ENCODE measurements at places on chromosomes 3 and 15.

GRCh38 chr3:76147846-76148245, 362.5 kb upstream of the ZNF717 start:
- no peak for DNase-seq

DNA sequence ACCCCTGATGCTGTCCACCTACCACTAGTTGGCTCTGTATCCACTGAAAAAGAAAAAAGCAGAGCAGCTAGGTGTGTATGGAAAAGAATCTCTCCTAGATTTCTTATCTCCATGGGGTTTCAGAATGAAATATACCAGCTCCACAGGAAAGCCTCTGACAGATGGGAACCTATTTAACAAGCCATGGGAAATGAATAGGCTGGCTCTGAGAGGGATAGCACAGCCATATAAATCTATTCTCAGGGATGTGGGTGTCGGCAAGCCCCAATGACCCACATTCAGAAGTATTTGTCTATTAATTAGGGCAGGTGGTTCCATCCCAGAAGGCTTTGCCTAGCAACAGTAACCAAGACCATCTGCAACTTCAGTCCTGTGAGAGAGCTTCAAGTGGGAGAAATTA, 694.1 kb downstream of the AGBL1 start:
- no peak for DNase-seq

GRCh38 chr15:37891766-37892368, 42.6 kb upstream of the TMCO5A start:
- DNase-seq: peak; percentile 40

DNA sequence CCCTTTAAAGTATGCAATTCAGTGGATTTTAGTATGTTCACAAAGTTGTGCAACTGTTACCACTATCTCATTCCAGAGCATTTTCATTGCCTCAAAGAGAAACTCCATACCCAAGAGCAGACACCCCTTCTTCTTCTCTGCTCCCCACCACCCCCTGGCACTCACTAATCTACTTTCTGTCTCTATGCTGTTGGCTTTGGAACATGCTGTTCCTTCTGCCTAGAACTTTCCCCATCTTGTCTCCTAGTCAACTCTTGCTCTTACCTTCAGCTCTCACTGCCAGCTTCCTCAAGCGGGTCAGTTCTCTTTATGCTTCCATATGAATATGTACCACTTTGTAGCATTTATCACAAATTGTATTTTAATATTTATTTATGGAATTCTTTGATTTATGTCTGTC, 50.1 kb downstream of the TYRO3 start:
- no peak for DNase-seq

GRCh38 chr3:71616571-71617021, 33.1 kb upstream of the FOXP1 start:
- DNase-seq: no peak

- no peak for DNase-seq
Measured at GRCh38 chr15:59879506-59880265, 124.4 kb upstream of the FOXB1 start.

GRCh38 chr3:106332884-106333283, 464.1 kb upstream of the CBLB start:
- no peak for DNase-seq

GRCh38 chr3:23319366-23320312, 116.5 kb downstream of the UBE2E2 start:
- no peak for DNase-seq

- no peak for DNase-seq
Measured at GRCh38 chr3:197907196-197907595, 42.8 kb upstream of the RPL35A start.

GRCh38 chr3:143977341-143978262, 6.0 kb downstream of the DIPK2A start:
- DNase-seq: peak; percentile 63

GRCh38 chr15:79673416-79674123, 223.2 kb downstream of the MTHFS start:
- peak; percentile 57 for DNase-seq

DNA sequence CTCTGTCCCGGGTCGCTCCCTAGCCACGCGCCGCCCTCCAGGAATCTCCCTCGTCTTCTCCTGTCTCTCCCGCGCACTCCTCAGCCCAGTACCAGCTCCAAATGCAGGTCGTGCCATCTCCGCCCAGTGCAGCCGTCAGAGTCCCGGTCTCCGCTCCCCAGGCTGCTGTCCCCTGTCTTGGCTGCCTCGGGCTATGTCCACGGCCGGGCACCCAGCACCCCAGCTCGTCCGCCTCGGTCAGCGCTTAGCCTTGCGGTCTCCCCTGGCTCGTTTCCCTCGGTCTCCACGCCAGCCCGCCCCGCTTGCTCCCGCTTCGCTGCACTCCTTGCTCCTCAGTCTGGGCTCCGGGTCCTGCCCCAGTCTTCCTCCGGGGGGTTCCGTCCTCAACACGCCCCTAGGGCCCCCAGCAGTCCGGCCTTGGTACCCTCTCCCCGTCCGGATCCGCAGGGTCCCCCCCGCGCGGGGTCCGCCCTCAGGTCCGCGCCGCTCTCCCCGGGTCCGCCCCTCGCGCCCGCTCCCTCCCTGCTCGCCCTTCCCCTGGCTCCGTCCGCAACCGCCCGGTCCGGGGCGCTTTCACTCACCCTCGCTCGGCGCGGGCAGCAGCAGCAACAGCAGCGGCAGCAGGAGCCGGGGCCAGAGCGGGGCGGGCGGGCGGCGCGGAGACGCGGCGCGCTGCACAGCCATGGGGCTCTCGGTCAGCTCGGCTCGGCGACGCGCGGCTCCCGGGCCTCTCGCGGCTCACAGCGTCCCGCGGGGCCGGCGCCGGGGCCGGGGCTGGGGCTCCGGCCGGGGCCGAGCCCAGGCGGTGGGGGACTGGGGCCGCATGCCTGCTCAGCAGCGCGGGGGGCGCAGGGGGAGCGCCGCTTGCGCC, 462 bp downstream of the IGDCC3 start:
- no peak for DNase-seq

GRCh38 chr3:122668930-122669730, 11.5 kb upstream of the PARP14 start:
- DNase-seq: no peak

GRCh38 chr3:52846432-52846965, 11.7 kb upstream of the MUSTN1 start:
- no peak for DNase-seq

GRCh38 chr3:133572158-133573053, 1.1 kb upstream of the CDV3 start:
- peak; percentile 92 for DNase-seq

GRCh38 chr3:141994856-141995255, 118.4 kb downstream of the ATP1B3 start:
- DNase-seq: no peak

- DNase-seq: peak; percentile 43
Measured at GRCh38 chr3:73056014-73056844, 5.2 kb upstream of the EBLN2 start.

GRCh38 chr15:90095521-90095959, 6.7 kb downstream of the IDH2 start:
- no peak for DNase-seq

- DNase-seq: peak; percentile 65
Measured at GRCh38 chr3:71652781-71653413, 69.4 kb upstream of the FOXP1 start.

GRCh38 chr15:37223089-37223488, 122.7 kb upstream of the MEIS2 start:
- DNase-seq: no peak

GRCh38 chr3:115624029-115624741, 875 bp downstream of the GAP43 start:
- DNase-seq: no peak

DNA sequence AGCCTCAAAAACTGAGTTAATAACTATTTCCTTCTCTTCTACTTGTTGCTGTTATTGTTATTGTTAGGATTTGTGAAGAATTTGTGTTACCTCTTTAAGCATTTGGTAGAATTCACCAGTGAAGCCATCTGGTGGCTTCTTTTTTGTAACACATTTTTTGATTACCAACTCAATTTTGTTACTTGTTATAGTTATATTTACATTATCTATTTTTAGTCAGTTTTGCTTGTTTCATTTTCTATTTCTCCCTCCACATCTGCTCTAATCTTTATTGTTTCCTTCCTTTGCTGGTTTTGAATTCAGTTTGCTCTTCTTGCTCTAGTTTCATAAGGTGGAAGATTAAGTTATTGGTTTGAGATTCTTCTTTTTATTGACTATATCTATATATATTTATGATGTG, 3.7 kb upstream of the SLC9C1 start:
- no peak for DNase-seq

GRCh38 chr3:143970773-143971358, 757 bp upstream of the DIPK2A start:
- no peak for DNase-seq

DNA sequence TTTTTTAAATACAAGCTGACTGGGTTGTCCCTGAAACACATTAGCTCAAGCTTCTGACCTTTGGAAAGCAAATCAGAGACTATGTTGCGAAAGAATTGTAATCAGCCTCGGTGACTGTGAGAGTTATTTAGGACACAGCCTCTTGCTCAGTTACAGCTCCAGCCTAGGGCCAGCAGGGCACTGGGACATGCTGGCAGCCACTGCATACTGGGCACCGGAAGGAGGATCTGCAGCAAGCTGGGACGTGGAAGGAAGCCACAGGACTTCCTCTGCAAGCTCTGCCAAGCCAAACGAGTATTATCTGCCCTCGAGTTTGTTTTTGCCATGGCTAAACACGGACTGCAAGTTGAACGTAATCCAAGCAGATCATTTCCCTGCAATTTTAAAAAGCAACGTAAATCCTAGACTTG, 24.4 kb upstream of the COPG1 start:
- DNase-seq: peak; percentile 58

GRCh38 chr3:17535274-17535673, 207.2 kb downstream of the TBC1D5 start:
- no peak for DNase-seq

DNA sequence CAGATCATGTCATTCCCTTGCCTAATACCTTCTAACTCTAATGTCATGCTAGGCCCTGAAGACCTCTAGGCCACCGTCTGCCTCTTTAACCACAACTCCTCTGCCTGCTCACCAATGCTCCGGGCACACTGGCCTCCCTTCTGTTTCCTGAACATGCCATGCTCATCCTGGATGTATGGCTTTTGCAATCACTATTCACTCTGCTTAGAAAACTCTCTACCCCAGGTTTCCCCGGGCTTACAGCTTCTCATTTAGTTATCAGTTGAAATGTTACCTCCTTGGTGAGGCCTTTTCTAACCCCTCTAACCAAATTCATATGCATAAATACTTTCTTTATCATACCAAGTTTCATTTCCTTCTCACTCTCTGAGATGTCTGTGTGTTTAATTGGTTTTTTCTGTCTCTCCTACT, 727.8 kb upstream of the CFAP20DC start:
- DNase-seq: no peak

DNA sequence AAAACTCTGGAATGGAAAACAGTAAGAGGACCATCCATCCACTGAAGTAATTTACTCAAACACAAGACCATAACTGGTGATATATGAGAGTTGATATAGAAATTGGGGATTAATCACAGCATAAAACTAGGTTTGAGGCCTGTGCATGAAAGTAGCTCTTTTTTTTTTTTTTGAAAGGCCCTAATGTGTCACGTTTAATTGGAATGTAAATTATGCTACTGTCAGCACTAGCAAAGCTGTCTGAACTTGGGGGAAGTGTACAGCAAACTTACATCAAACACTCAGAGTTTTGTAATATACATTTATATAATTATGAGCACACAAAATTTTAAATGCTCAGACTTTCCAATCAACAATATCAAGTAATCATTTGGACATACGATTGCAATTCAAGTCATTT, 154.1 kb downstream of the GREM1 start:
- DNase-seq: no peak

- no peak for DNase-seq
Measured at GRCh38 chr3:40170395-40170794, 139.1 kb upstream of the EIF1B start.

- no peak for DNase-seq
Measured at GRCh38 chr15:39787479-39787878, 4.8 kb upstream of the FSIP1 start.

DNA sequence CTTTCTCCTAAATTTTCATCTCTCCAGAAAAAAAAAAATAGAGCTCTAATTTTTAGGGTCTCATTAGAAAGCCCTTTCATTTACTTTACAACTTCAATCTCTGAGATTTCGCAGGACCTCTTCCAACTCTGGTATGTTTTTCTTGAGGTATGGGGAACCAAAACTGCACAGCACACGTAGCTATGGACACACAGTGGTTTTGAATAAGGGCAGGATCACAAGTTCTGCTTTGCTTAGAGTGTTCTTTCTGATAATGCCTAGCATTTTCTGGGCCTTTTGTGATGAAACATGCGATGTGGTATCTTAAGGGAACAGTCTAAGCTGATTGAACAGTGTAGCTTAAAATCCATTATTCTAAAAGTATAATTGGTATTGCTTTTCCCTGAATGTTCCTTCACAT, 25.3 kb downstream of the ZNF592 start:
- DNase-seq: no peak

DNA sequence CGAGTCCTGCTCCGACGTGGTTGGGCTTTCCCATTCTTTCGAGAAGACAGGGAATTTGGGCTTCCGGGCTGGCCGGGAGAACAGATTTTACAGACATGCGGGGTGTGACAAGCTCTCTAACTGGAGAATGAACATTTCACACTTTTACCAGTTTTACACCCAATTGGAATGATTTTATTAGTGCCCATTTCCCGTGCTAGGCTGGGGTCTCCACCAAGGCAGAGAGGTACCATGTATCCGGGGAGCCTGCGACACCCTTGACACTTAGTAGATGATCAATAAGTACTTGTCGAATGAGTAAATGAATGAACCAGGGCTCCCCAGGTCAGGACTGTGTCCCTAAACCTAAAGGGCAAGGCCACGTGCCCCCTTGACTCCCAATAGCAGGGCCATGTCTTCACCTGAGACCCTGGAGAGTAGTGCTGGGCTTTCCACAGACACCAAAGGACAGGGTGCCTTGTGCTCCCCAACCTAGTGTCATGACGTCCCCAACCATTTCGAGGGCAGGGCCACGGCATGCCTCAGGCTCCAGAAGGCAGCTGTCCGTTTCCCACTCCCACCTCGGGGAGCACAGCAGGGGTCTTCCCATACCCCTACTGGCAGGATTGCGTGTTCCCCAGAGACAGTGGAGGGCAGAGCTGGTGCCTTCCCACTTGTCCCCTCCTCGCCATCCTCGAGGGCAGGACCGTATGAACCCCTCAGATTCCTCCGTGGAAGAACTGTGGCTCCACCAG, 679 bp upstream of the MYD88 start:
- no peak for DNase-seq

DNA sequence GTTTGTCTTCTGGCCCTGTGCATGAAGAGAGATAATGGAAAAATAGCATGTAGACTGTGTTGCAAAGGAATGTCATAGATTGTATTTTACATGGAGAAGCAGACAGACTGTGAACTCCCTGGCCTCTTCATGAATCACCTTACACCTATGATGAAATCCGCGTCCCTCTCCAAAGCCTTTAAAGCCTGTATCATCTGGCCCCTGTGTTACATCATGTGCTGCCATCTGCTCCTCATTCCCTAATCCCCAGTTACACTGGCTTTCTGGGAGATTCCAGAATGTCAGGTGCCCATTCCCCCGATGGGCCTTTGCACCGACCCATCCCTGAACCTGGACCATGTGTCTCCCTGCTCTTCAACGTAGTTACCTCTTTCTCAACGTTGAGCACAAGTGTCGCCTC, 190.8 kb downstream of the ADAMTSL3 start:
- no peak for DNase-seq

Measured in KBM-7 (cell line).